Stimulated activated CD8-positive, alpha-beta memory T cell treated with anti-CD3 and anti-CD28 coated beads, Interleukin-15, amount 100 ng/mL, for 24 hours (primary cell): ENCODE measurements at places on chromosomes 12 and 14.

GRCh38 chr12:79174626-79175025, 310.1 kb downstream of the SYT1 start:
- no peak for DNase-seq

- DNase-seq, result no peak
Measured at GRCh38 chr12:2974560-2974971, 15.4 kb downstream of the TEAD4 start.

- no peak for DNase-seq
Measured at GRCh38 chr14:61132894-61133293, 148.2 kb downstream of the TMEM30B start.

DNA sequence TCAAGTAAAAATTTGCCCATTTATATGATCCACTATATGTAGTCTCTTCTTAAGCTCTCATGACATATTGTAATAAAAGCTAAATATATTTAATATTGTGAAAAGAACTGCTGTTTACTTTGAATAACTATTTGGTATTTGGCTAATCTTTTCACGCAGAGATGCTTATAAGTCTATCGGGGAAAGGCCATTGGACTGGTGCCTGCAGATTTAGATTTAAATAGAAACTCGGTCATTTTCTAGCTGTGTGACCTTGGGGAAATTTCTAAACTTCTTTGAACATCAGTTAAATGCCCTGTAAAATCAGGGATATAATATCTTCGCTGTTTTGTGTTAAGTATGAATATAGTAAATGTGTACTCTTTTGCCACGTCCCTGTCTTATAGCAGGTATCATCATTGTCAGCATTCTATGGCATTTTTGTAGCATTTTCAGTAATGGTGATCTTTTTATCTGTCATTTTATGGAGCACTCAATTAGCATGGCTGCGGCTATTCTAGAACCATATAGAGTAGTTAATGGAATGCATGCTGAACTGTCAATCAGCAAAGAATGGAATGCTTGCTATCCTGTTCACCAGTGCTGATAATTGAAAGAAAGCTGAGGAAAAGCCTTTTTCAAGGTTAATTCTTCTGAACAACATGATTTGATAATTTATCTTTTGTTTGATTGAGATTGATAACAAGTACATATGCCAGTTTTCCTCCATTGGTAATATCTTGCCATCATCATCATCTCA, 181.2 kb downstream of the TMTC2 start:
- DNase-seq, result no peak

- no peak for DNase-seq
Measured at GRCh38 chr12:62866451-62867082, 68.4 kb downstream of the PPM1H start.

DNA sequence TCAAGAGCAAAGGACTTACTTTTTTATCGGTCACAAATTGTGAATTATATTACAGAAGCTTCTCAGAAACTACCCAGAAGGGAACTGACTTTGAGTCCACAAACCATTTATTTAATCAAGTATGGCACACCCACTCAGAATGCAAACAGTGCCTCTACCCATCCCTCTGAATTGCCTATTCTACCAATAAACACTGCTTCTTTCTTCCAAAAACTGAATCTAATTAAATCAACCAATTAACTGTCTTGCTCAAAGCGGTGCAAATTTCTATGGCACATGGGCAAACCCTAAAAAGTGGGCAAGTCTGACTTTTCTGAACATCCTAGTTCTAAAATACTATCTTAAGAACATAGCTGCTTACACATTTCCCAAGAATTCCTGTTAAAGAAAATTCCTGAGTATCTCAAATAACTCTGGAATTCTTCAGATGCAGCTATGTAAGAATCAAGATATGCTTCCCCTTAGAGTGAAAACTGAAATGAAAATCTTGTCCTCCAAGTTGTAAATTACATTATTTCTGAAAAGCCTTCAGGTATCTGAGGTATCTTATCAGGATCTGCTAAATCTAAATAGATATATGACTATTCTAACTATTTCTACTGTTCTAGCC, 4.3 kb downstream of the SPTLC2 start:
- DNase-seq, result no peak

DNA sequence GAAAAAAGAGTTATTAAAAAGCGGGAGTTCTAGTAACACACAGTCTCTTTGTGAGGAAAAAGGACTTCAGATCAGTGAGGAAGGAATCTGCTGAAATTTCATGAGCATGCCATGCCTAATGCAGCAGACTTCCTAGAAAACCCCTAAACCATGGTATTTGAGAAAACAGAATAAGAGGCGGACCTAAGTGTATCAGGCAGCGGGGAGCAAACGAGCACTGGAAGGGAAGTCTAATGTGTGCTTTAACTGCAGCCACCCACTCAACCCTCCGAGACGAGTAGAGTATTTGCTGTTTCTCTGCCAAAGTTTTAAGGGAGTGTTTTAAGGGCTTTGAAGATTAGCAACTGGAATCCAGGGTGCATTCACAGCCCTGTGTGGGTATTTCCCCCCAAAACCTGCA, 36.5 kb downstream of the ACADS start:
- no peak for DNase-seq

DNA sequence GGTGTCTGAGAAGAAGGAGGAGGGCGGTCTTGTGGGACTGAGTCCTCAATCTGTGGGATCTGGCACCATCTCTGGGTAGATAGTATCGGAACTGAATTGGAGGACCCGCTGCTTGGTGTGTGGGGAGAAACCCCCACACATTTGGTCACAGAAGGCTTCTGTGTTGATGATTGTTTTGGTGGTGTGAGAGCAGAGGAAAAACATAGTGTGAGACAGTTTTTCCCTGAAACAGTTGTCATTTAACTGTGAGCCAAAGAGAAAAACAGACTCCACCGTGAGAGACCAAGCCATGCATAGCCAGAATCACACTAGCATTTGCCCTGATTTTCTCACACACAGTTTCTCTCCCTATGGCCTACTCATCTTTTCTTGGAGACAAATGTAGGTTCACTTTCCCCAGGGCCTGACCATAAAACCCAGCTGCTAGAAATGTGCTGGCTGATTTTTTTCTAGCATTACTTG, 91.4 kb upstream of the FLRT2 start:
- DNase-seq, result no peak

DNA sequence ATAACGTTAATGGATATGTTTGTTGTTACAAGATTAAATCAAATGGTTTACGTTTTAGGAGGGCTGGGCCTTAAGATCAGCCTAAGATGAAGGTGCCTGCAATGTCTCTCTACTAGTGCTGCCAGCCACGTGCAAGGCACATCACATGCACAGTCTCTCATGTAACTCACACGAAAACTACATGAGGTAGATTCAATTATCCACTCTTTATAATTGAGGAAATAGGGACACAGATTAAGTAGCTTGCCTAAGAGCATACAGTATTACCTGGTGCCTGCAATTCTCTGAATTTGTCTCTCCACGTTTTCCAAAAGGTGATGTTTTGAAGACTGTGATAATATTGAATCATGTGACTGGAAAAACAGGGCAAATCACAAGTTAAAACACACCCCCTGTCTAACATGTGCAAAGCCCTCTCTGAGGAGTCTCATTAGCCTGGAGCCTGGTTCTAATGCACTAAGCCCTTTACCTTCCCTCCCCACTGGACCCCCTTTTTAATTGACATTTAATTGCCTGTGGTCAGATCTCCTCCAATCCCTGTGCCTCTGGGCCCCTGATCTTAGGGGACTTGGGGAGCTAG, 14.6 kb upstream of the ATP2A2 start:
- no peak for DNase-seq

DNA sequence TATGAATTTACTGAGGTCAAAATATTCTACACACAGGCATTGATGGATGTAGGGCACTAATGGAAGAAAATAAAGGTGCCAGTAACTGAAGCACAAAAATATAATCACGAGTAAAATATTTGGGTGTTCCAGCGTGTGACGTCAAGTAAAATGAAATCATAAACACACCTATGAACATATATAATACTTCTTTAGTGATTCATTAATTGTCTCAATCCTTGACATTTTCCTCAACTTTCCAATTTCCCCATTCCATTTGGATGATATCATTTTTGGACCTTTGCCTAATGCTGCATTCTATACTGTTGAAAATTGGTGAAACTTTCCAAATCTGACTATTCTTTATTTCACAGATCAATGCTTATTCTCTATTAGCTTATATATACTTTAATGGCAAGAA, 649.3 kb downstream of the GALC start:
- no peak for DNase-seq

- DNase-seq, result no peak
Measured at GRCh38 chr12:50661300-50662115, 102.4 kb upstream of the ATF1 start.

DNA sequence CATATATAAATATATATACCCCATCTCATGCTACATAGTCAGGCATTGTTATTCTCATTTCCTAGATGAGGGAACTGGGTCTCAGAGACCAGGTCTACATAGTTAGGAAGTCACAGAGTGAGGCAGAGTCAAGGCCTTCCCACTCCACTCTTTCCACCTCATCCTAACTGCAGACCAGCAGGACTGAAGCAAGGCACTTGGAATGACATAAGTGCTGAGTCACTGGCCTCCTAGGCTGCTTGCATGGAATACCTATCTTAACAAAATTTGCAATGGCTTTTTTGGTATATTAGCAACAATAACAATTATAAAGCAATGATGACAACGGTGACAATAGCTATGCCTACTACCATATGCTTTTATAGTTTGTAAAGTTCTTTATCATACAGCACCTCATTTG, 5.4 kb upstream of the ANO4 start:
- DNase-seq, result no peak

GRCh38 chr14:106396999-106397398, 870.6 kb downstream of the TMEM121 start:
- DNase-seq, result no peak

- no peak for DNase-seq
Measured at GRCh38 chr12:132433641-132434395, 56.1 kb upstream of the FBRSL1 start.

- no peak for DNase-seq
Measured at GRCh38 chr12:113245695-113246477, 24.6 kb downstream of the TPCN1 start.

DNA sequence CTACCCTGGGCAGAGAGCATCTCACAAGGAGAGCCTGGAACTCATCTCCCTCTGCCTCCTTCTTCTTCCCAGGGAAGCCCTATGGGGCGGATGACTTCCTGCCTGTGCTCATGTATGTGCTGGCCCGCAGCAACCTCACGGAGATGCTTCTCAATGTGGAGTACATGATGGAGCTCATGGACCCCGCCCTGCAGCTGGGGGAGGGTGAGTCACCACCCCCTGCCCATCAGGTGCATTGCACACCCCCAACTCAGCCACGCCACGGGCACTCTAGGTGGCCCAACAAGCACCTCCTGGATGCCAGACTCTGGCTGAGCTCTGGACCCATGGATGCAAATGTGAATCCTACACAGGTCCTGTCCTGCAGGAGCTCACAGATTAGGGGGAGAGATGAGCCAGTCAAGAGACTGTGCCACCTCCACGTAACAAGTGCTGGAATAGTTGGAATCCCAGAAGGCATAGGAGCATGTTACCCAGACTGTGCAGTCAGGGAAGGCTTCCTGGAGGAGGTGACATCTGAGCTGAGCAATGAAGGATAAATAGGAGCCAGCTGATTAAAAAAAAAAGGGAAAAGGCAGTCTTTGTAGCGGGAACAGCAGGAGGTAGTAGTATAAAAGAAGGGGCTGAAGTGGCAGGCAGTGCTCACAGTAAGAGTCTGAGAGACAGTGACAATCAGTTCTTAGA, 71.9 kb downstream of the LGMN start:
- no peak for DNase-seq

GRCh38 chr12:100382338-100382737, 25.5 kb downstream of the SLC17A8 start:
- no peak for DNase-seq

- no peak for DNase-seq
Measured at GRCh38 chr12:106601496-106601895, 18.7 kb downstream of the RFX4 start.

DNA sequence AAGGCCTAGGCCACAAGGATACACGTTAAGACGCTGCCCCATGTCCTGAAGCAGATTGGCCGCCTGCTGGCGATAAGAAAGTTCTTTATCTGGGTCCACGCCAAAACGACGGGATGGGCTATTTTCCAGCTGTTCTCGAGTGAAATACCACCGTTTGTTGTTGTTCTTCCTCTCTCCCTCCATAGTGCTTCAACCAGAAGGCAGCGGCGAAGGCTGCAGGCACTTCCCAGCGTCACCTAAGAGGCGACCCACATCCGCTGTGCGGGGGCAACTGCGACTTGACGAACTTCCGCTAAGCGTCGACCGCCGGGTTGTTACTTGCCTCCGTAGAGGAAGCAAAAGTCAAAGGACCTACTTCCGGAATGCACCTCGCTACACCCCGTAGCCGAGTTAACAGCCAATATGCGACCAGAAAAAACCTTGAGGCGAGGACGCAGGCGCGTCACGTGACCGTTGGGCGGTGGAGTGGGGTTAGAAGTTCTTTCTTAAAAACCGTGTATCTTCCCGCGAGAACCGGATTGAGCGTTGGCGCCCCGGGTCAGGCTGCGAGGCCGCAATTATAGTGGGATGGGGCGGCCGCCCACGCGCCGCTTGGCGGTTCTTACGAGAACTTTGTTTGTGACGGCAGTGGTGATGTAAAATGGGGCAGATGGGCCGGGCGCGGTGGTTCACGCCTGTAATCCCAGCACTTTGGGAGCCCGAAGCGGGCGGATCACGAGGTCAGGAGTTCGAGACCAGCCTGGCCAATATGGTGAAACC, at the start of gene CCNT1:
CCNT1 (minus strand) TSS at position 215 of the 759 bp plus-strand sequence; CDS start at position 183, 32 bp downstream.
- peak; percentile 93 for DNase-seq

GRCh38 chr12:111636209-111636945, 37.3 kb upstream of the ATXN2 start:
- DNase-seq, result no peak

- DNase-seq, result no peak
Measured at GRCh38 chr12:67014642-67015041, 254.5 kb upstream of the CAND1 start.

GRCh38 chr12:48142818-48143674, 14.3 kb downstream of the ASB8 start:
- no peak for DNase-seq

- no peak for DNase-seq
Measured at GRCh38 chr12:92149563-92149962, 3.9 kb upstream of the BTG1 start.

- DNase-seq, result no peak
Measured at GRCh38 chr14:58732387-58732786, 94.6 kb downstream of the DACT1 start.

DNA sequence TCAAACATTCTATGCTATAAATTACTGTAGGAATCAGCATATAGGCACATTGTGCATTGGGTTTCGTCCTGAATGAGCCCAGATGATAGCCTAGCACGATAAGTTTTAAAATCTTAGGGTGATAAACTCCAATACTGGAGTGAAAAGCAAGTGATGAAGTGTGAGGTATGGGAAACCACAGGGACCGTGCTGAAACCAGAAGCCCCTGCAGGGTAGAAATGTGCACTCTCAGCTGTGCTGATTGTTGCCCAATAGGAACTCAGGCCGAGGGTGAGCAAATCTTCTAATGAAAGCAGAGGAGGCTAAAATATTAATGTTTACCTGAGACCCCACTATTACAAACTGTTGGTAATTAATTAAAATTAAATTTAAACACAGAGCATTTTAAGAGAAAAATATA, 1486.6 kb downstream of the AACS start:
- DNase-seq, result no peak

DNA sequence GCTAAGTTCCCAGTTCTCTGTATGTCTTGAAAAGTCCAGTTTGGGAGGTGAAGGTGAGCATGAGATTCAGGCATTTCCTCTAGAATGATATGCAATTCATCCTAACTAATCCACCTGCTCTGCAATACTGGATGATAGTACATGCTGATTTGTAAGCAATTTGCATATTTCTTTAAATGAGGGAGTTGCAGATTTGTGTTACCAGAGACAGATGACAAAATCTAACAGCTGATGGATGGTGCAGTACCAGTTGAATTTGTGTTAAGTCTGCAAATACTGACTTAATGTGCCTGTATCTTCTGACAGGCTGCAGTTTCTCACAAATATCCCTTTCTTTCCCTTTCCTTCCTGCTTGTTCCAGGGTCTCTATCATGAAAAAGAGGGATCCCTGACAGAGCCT, 76.4 kb upstream of the MBIP start:
- no peak for DNase-seq
